A549 treated with dexamethasone at 1 μM for 4 hours (cell line): ENCODE measurements at places on chromosomes 6 and 20. TPM values are rescaled to one million over a fixed set of nuclear protein-coding genes. Genes with fewer than 3 reads are reported as not detected.

The PLN gene
- total RNA-seq = not detected in 5 replicates

The RGS17 gene
- 4.2 to 7.3 TPM (median 6.5 TPM) in 5 replicates for total RNA-seq

The SMLR1 gene
- total RNA-seq = not detected in 5 replicates

The EMILIN3 gene
- 0.27 to 0.66 TPM (median 0.54 TPM) in 5 replicates for total RNA-seq

The SLC22A3 gene
- 49.8 to 63.4 TPM (median 59.2 TPM) in 5 replicates for total RNA-seq

The GMNN gene
- 56.2 to 72.1 TPM (median 61.6 TPM) in 5 replicates for total RNA-seq

The CDC5L gene
- total RNA-seq = 13.4 to 16.1 TPM (median 15.4 TPM) in 5 replicates

The STMN3 gene
- 7.3 to 10.1 TPM (median 8.4 TPM) in 5 replicates for total RNA-seq
